ENCODE measurements at places on chromosomes 5 and 9.
A peak's percentile ranks its signal among the peaks of the same experiment; 100 is the strongest.

DNA sequence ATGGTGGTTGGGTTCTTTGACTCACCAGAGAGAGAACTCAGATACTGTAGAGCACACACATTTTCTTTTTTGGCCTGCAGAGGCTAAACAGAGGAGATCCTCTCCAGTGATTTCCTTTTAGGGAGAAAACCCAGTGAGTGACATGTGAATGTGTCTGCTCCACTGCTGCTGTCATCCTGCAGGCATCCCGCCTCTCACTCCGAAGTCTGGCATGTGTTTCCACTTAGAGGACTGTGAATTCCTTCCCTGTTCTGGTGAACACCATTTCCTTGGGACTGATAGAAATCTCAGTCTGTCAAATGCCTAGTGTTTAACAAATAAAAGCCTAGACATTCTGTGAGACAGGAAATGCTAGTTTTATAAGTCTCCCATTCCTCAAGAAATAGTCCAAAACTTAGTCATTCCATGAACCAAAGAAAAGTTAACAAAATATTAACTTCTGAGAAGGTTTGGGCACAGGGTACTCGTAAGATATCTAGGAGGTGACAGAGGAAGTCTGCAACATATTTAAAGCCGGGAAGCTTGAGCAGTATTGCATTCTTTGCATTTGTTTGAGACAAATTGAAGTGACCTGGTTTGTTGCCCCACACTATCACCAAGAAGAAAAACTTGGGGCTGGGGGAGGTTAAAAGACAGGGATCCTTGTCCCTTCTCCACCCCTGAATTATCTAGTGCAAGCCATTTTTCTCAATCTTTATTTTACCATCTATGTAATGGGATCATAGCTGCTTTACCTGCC, 74.9 kb upstream of the NIPAL4 start:
- DNase-seq = no peak

GRCh38 chr5:83714810-83715209, 5.8 kb downstream of the HAPLN1 start:
- peak; percentile 55 for DNase-seq

GRCh38 chr5:150801117-150801927, 22.8 kb downstream of the SMIM3 start:
- DNase-seq = peak; percentile 71

- DNase-seq = no peak
Observed at GRCh38 chr9:19408316-19408692, 505 bp upstream of the ACER2 start.

DNA sequence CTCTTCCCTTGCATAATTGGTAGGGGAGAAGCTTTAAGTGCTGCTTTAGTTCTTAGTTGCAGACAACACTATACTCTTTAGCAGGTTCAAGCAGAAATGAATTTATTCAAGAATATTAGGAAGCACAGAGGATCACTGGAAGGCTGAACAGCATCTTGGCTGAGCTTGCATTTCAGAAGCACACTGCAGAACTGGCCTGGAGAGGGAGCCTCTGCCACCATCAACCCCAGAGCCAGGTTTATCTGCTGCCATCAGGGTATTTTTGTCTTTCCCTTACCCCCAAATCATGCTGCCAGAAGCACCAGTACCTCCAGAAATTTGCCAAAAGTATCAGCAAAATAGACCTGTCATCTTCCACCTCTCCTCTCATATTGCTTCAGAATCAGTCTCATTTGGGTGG, 440.7 kb downstream of the DMAC1 start:
- DNase-seq = no peak

- DNase-seq = no peak
Observed at GRCh38 chr5:10707198-10708142, 53.6 kb downstream of the DAP start.

DNA sequence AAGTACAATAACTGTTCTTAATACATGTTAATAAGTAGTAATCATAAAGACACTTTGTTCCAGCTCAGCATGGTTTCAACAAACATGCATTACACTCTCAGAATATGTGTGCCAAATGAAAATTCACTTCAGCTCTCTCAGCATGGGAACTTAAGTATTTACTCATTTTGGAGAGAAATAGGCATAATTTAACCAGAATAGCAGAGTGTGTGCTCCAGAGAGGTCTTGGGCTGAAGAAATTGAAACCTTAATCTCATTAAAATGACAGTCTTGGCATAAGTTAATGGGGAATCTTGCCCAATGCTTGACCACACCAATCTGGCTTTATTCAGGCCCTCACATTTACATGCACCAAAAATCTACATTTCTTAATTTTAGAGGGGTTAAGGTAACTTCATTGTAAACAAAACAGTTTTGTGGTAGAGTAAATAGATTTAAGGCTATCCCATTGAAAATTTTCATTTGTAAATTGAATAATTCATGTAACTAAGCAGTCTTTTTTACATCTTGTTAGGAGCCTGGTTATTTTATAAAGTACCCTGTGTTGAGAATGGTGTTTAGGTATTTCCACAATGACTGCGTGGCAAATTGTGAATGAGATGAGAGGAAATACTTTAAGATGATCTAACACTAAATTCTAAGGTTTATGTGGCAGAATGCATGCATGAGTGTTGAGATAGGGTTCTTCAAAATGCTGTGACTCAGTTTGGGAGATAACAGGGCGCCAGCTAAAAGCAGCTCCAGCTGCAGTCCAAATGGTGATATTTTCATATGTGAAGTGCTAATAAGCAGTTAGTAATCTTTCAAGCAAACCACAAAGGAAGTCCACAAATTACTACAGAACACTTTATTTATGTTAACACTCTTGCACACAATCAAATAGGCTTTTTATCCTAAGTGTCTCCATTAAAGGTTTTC, 11.3 kb upstream of the LOX start:
- no peak for DNase-seq

DNA sequence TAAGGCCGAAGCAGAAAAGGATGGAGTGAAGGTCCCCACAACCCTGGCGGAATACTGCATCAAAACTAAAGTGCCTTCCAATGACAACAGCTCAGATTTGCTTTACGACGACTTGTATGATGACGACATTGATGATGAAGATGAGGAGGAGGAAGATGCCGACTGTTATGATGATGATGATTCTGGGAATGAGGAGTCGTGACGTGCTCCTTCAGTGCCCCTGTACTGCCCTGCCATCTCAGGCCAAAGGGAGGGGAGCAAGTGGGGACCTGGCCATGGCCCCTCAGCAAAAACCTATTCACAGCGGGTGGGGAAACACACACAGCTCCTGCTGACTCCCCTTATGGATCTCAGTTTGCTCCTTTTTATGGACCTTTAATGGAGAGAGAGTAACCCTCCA, 100.1 kb downstream of the UBE2R2 start:
- no peak for DNase-seq

GRCh38 chr9:89116064-89116804, 62.4 kb downstream of the SHC3 start:
- DNase-seq = no peak

DNA sequence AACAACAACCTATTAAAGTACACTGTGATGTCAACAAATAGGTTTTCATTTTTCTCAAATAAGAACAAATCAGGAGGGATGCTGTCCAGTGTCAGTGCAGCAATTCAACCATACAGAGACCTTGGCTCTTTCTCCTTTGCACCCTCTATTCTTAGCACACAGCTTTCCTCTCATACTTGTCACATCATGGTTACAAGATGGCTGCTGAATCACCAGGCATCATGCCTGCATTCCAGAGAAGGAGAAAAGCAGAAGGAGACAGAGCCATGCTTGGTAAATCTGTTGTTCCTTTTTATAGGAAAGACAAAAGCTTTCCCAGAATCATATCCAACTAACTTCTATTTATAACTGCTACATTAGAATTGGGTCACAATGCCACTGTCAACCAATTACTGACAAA, 124.7 kb upstream of the VLDLR start:
- no peak for DNase-seq

GRCh38 chr5:168188182-168188581, 103.3 kb upstream of the WWC1 start:
- no peak for DNase-seq

DNA sequence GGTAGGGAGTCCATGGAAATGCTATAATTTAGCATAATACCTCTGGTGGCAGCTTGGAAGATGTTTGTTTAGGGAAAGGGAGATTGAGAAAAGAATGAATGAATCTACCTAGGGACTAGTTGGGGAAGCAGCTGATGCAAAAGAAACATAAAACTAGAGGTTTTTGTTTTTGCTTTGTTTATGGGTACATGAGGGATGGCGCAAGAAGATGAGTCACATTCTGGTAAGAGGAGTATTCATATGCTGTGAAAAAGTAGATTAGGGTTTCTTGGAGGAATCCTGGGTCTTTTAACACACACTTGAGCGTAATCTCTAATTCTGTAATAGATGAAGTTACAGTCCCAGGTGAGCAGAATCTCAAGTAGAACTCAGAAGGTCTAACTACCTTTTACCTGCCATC, 17.1 kb downstream of the C9orf43 start:
- DNase-seq = no peak

DNA sequence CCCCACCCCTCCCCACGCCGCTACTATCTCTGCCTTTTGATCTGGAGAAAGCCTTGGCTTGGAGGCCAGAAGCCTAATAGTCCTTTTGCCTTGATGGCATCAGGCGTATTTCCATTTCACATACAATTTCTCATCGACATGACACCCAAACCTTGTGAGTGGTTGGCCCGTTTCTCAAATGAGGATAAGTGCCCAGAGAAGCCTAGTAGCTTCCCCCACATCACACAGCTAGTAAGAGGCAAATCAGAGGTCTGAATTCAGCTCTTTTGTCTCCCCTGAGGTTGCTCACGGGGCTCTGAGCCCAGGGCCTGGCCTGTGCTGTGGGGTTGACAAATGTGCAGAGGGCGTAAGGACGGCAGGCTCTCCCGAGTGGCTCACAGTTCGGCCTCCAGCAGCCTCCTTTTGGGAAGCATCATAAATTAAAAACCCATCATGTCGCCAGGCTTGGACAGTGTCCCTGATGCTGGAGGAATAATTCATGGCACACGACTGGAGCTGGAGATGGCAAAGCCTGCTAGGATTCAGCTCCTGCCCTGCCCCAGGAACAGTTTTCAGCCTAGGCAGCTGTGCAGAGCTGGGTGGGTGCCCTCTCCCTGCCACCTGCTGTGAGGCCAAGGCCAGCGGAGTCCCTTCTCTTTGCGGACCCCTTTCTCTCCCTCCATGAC, 263.8 kb downstream of the NSG2 start:
- no peak for DNase-seq

DNA sequence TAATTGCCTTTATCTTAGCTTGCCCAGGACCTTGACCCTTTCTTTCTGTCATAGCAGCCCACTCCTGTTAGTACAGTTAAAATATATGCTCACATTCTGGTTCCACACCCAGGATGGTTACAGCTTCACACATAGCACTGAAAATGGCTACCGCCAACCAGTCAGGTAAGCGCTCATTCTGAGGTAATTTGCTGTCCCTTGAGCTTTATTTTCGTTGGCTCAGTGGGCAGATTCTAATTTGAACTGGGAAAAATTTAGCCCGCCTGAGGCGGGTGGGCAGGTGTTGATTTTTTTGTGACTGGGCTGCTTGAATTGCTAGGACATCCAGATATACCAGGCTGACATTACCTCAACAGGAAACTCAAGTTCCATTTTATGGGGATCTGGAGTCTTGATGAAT, 137.5 kb downstream of the KCTD16 start:
- no peak for DNase-seq

GRCh38 chr9:104879555-104880309, 48.2 kb downstream of the ABCA1 start:
- DNase-seq = no peak

- DNase-seq = no peak
Observed at GRCh38 chr5:16615741-16616535, 859 bp downstream of the RETREG1 start.

DNA sequence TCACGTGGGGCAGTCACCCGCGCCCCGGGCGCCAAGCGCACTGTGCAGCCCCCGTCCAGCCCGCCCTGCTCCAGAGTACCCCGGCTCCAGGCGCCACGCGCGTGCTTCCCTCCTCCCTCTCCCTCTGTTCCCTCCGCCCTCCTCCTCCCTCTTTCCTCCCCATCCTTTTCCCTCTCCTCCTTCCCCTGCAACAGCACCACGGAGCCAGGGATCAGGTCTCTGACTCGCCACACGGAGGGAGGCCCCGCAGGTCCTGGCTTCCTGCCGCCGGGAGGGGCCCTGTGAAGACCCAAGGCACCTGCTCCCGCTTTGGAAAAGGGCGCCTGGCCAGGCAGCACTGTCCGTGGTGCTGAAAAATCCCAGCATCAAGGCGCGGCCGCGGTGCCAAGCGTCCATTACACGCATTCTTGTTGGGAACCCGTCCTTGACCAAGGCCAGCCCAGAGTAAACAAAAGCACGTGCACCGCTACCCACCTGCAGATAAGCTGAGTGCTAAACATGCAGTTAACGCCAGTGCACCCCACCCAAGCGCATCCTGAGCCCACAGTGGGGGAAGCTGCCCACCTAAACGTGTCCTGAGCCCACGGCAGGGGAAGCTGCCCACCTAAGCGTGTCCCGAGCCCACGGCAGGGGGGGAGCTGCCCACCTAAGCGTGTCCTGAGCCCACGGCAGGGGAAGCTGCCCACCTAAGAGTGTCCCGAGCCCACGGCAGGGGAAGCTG, 21.7 kb downstream of the SLC6A18 start:
- DNase-seq = no peak

- DNase-seq = no peak
Observed at GRCh38 chr5:169067751-169068173, 233.2 kb downstream of the SLIT3 start.

- no peak for DNase-seq
Observed at GRCh38 chr9:123399803-123400378, 43.9 kb downstream of the CRB2 start.

DNA sequence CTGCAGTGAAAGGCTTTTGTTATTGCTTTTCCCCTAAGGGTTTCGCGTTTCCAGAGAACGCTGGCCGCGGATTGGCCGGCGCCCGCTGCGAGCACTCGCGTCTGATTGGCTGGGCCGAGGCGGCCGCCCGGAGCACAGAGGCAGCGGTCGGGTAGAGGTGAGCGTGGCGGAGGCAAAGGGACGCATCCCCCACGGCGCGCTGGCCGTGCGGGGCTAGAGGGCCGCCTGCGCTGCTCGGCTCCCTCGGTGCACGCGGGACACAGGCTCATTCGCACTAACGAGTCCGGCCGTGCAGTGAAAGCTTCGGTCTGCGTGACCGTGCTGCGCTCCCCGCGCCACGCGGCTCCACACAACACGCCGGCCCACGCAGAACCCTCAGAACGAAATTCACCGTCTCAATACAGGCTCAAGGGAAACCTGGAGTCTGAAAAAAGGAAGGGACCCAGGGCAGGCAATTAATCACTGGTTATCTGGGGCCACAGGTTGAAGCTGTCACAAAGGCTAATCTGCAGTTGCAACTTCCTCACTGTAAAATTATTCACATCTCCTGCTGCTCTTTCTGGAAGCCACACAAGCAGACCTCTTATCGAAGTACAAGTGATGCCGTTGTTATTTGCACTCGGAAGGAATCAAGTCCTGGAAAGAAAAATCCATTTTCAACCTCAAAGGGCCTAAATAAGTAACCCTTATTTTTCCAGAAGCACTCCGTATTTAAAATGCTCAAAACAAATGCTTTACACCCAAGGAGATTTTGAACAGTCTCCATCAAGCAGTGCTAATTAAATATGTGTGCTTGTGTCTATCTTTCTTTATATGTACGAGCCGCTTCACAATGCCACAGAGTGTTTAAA, 94.6 kb downstream of the ZNF608 start:
- DNase-seq = peak; percentile 87

GRCh38 chr9:79975621-79976256, 404.0 kb downstream of the TLE4 start:
- DNase-seq = no peak

GRCh38 chr9:107614765-107615164, 125.2 kb upstream of the KLF4 start:
- no peak for DNase-seq

- no peak for DNase-seq
Observed at GRCh38 chr5:2375757-2376250, 375.7 kb downstream of the IRX2 start.

- no peak for DNase-seq
Observed at GRCh38 chr9:120603591-120603990, 23.6 kb upstream of the CDK5RAP2 start.
